Activated CD4-positive, alpha-beta memory T cell treated with anti-CD3 and anti-CD28 coated beads for 36 hours (primary cell): ENCODE measurements at places on chromosomes 5 and 9.

DNA sequence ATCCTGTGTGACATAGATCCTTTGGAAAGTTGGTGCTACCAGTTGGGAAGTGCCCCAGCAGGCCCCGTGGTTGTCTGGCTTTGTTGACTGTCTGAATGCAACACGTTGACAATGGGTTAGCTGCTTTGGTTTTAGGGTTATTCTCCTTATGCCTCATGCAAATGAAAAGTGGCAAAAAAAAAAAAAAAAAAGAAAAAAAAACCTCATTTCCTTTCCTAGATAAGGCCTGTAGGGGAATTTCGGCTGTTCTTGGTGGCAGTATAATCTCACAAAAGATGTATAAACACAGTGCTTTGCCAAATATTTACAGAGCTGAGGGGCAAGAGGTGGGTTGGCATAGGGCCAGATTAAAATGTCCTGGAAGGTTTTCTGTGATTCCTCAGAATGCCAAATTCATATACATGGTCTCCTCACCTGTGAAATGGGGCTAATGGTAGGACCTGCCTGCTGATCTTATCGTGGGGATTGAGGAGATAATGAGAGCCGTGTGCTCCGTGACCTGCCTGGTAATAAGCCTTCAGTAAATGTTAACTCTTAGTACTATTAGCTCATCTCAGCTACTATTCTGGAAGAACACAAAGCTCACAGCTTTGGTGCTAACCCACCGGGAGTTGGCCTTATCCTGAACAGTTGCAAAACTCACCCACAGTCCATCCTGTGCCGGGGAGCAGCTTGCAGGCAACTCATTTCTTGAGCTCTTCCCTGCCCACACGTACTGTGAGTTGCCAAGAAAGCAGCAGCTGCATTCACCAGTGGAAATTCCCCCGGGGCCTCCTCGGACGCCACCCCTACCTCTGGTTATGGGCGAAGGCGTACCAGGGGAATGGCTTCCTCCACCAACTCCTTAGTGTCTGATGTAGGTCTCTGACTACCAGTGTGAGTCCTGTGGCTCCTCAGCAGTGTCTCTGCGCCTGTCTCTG is 220.3 kb downstream of the NR3C1 start:
- peak; percentile 89 for DNase-seq

GRCh38 chr5:157484768-157485167 is 24.8 kb downstream of the NIPAL4 start:
- DNase-seq = no peak

DNA sequence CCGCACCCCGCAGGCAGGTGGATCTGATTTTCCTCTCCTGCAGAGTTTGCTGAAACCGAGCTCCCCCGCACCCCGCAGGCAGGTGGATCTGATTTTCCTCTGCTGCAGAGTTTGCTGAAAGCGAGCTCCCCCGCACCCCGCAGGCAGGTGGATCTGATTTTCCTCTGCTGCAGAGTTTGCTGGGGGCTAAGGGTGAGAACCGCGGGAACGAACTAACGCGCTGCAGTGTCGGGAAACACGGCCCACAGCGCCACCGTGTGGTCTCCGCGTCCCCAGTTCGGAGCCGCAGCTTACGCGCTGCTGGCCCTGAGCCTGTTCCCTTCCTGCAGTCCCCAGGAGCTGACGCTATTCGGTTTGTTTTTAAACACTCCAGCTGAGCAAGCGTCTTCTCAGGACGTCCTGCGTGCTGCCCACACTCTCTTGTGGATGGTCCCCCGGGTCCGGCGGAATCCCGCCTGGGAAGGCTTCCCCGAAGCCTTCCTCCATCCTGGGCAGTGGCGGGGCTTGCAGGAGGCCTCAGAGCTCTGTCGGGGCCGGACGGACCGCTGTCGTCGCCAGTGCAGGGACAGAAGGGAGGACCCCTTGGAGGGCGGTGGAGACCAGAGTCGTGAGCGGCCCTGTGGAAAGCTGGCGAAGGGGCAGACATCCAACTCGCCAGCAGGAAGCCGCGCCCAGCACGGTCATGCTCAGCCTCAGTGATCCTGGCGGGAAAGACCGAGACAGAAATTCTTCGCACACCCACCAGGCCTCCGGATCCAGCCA is 121.2 kb upstream of the LPCAT1 start:
- DNase-seq = peak; percentile 81

GRCh38 chr5:53191548-53192165 is 82.1 kb upstream of the MOCS2 start:
- DNase-seq = no peak

DNA sequence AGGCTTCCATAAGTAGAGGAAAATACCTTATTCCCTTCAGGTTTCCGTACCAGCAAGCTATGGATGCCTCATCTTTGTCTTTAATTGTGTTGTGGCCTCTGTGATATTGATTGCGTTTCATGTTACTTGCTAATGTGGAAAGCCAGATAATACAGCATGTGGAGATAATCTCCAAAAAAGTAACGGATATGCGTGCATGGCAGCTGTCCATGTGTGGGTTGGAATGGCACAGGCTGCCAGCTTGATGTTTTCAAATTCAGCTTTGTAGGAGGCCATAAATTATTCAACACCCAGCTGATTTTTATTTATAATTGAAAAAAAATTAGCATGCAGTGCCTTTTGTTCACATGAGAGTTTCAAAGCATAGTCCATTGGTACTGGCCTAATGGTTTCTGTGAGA is 144.9 kb downstream of the GIN1 start:
- DNase-seq = no peak
